ENCODE measurements at places on chromosomes 2 and 18. TPM values are rescaled to one million over a fixed set of nuclear protein-coding genes. Genes with fewer than 3 reads are reported as not detected.
A peak's percentile ranks its signal among the peaks of the same experiment; 100 is the strongest.

DNA sequence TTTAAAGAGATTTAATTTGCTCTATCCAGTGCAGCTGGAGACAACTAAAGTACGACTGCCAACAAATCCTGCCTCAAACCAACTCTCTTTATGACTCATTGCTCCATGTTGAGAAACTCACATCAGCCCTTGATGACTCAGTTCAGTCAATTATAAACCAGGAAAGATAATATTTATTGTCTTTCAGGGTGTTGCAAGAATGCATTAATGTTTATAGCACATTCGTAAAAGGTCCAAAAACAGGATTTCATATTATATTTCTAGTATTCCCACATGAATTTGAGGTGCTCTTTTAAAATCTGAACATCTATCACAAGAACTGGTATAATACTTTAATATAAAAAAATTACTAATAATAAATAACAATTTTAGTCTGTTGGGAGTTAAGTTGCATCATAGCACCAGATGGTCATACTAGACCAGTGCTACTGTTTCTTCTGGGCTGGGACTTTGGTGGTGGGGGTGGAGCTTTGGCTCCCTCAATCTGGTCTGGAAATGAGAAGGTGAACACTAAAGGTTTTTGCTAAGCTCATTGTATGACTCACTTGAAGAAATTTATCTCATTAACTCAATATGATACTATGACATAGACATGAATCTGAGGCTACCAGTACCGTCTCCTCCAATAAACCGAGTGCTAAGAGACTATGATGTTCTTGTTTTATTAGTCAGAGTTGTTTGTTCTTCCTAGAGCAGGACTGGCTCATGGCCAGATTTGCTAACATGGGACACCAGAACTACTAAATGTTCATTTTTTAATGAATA lies 26.6 kb upstream of the MAP3K20 start:
- H3K4me1 ChIP-seq = no peaks in the 10 kb centered on the region
- H3K36me3 ChIP-seq = no peaks in the 10 kb centered on the region
- no peaks in the 10 kb centered on the region for H3K27me3 ChIP-seq

DNA sequence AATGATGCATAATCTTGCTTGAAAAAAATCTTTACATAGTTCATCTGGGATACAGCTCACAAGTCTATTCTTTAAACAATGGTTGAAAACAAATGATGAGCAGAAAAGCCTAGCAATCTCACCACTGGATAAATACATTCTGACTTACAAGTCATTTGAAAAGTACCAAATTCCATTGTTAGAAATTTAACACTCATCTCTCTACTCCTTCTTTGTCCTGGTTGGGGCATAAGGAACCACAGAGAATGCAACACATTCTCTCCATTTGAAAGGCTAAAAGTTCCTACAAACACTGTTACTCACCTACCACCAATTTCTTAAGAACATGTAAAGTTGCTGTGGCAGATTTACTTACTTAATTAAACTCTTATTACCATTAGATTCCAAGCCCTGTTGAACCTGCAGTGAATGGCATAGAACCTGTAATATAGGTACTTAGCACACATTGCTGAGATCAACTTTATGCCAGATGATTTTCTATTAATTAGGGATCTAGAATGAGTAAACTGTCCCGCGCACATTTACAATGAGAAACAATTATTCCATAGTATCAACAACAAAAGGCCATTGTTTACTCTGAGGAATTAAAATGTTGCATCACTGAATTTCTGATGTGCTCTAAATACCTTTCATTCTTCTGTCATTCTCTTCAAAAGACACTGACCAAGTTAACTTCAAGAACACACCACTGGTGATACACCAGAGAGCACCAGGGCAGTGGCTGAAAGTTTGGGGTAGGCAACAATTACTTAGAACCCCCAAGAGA lies 69.6 kb downstream of the CABYR start:
- no peaks in the 10 kb centered on the region for H3K4me1 ChIP-seq
- H3K4me3 ChIP-seq = no peak overlapping the region
- H3K27me3 ChIP-seq = no peaks in the 10 kb centered on the region
- no peak for DNase-seq

DNA sequence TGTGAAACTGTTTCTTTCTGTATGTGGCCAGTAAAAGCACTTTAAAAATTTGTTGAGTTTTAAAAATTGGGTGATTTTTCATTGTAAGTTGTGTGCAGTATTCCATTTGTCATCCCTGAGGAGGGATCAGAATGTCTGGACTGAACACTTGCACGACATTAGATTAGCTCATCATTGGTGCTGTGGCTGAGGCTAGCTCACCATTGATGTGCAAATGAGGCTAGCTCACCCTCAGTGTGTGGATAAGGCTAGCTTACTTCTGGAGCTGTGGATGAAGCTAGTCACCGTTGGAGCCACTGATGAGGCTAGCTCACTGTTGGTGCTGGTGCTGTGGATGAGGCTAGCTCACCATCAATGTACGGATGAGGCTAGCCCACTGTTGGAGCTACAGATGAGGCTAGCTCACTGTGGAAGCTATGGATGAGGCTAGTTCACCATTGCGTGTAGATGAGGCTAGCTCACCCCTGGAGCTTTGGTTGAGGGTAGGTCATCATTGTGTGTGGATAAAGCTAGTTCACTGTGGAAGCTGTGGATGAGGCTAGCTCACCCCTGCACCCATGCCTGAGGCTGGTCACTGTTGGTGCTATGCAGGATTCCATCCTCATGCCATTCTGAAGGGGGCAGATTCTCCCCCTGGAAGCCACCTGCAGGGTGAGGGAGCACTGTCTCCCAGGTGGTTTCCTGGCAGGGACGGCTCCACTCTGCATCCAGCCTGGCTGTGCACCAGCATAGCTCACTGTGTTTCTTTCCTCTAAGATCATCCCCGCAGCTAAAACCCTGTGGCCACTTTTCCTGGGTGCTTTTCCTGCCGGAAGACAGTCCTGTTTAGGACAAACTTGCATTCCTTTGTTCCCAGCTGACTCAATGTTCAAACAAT lies 101.1 kb downstream of the TWIST2 start:
- H3K27ac ChIP-seq = no peak overlapping the region
- no peaks in the 10 kb centered on the region for H3K4me1 ChIP-seq
- H3K36me3 ChIP-seq = no peaks in the 10 kb centered on the region
- no peak overlapping the region for H3K4me3 ChIP-seq

DNA sequence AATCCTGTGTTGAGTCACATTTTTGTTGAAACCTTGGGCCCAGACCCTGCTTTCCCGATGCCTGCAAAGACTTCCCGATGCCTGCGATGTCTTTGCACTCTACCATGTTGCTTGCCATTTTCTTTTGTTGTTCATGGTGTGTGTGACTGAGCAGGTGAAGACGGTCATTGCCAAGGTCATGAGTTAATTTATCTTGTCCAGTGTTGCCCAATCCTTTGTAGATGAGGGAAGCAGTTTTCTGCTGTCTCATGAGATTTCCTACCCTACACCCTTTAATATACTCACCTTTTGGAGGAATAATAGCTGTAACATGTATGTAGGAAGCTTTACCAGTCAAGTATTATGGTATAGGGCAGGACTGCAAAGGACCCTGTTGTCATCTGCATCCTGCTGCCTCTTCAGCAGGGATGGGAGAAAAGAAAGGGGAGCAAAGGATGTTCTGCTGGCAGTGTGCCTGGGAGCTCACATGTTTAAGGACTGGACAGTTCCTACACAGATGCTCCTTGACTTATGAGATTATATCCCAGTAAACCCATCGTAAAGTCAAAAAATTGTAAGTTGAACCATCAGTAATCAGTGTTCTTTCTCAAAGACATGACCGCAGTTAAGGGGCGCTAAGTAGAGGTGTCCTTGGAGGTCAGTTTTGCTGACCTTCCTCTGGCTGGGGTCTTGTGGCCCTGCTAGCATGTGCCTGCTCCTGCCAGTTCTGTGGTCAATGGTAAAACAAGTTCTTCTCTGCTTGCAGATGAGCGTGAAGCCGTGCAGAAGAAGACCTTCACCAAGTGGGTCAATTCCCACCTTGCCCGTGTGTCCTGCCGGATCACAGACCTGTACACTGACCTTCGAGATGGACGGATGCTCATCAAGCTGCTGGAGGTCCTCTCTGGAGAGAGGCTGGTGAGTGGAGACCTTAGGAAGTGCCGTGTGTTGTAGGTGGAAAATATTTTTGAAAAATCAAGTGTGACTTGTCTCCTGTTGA lies 124.8 kb upstream of the EML6 start:
- peak overlapping the region; percentile 86 for H3K27ac ChIP-seq
- no peaks in the 10 kb centered on the region for H3K36me3 ChIP-seq
- H3K4me1 ChIP-seq = no peaks in the 10 kb centered on the region
- no peaks in the 10 kb centered on the region for H3K27me3 ChIP-seq
- no peak for DNase-seq
- no peak overlapping the region for H3K4me3 ChIP-seq

GRCh38 chr2:203532957-203533658 lies 2.0 kb downstream of the RAPH1 start:
- H3K4me1 ChIP-seq = no peaks in the 10 kb centered on the region

DNA sequence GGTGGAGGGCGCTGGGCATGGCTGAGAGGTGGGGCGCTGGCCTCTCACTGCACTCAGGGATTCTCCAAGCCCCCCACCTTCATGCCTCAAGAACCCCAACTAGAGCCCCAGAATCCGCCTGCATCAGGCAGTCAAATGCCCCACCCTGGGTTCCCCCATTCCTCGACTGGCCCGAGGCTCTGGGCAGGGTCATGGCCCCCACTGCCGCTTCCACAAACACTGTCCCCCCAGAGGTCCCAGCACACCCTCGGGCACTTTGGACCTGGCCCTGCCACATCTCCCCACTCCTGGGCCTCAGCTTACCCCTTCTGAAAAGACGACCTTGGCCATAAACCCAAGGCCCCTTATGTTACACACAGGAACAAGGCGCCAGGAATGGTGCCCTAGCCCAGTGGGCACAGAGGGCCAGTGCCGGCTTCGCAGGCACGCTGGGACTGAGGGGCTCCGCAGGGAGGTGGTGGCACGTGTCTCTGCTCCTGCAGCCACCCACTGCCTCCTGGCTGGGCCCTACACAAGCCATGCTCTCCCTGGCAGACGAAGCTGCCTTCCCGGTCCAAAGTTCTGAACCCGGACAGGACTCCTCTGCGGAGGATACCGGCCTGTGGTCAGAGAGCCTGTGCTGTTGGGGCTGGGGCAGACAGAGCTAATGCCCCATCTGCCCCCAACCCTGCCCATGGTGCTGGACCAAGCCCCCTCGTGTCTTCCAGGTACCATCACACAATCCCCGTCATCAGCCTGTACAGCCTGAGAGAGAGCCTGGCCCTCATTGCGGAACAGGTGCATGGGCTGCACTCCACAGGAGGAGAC lies 6.8 kb downstream of the AGXT start:
- no peaks in the 10 kb centered on the region for H3K27me3 ChIP-seq
- no peaks in the 10 kb centered on the region for H3K36me3 ChIP-seq
- no peaks in the 10 kb centered on the region for H3K4me1 ChIP-seq
- H3K27ac ChIP-seq = no peak overlapping the region

GRCh38 chr2:28543316-28544035 lies 47.6 kb downstream of the PLB1 start:
- no peaks in the 10 kb centered on the region for H3K36me3 ChIP-seq
- H3K4me3 ChIP-seq = no peak overlapping the region
- no peak overlapping the region for H3K27ac ChIP-seq
- DNase-seq = no peak
- H3K27me3 ChIP-seq = no peaks in the 10 kb centered on the region

DNA sequence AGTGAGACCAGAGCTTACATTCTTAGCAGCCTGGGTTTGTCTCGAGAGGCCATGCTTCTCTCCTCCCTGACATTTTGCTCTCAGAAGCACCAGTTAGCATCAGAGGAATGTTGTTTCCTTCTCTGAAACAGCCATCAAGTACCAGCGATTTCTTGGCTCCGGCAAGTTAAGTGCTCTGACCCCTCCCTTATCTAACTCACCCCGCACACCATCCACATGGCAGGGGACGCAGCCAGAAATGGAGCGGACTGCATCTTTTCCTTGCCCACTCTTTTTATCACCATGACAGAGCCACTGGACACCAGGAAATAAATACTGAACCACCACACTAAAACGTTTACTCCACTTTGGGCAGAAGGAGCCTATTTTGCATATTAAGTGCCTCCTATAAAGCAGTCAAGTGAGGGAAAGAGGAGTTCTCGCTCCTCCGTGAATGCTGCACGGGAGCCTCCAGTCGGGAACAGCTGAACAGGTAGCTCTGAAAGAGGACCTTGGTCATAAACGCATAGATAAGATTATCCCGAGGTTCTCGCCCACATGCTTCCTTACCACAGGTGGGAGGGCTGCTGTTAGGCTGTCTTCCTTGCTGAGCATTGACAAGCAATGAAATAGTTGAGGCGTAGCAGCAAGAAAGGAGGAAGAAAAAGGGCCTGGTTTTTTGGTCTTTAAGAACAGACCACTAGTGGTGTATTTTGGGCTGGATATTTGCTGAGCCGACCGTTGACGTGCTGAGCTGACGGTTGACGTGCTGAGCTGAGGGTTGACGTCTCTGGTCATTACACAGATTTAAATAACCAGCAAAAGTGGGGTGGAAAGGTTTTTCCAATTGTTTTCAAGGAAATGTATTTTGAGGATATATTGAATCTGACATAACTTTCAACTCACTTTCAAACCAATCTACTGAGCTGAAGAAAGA lies 71.4 kb upstream of the ITGB6 start:
- H3K36me3 ChIP-seq = no peaks in the 10 kb centered on the region
- no peak for DNase-seq
- no peaks in the 10 kb centered on the region for H3K4me1 ChIP-seq
- peak overlapping the region; percentile 97 for H3K27ac ChIP-seq

GRCh38 chr18:47906408-47906807 lies 24.1 kb downstream of the SMAD2 start:
- no peak for DNase-seq
- H3K4me1 ChIP-seq = no peaks in the 10 kb centered on the region
- no peaks in the 10 kb centered on the region for H3K36me3 ChIP-seq
- H3K27ac ChIP-seq = no peak overlapping the region

DNA sequence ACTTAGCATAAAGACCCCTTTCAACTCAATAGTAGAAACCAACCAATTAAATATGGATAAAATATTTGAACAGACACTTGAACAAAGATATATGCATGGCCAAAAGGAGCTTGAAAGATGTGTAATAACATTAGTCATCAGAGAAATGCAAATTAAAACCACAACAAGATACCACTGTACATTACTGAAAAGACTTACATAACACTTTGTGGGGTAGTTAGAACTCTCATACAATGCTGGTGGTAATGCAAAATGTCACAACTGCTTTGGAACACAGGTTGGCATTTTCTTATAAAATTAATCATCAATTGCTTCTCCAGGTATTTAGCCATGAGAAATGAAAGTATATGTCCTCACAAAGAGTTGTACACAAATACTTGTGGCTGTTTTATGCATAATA lies 60.7 kb downstream of the TTC27 start:
- no peak overlapping the region for H3K4me3 ChIP-seq
- no peaks in the 10 kb centered on the region for H3K4me1 ChIP-seq
- no peaks in the 10 kb centered on the region for H3K27me3 ChIP-seq
- H3K27ac ChIP-seq = no peak overlapping the region
- H3K36me3 ChIP-seq = no peaks in the 10 kb centered on the region

DNA sequence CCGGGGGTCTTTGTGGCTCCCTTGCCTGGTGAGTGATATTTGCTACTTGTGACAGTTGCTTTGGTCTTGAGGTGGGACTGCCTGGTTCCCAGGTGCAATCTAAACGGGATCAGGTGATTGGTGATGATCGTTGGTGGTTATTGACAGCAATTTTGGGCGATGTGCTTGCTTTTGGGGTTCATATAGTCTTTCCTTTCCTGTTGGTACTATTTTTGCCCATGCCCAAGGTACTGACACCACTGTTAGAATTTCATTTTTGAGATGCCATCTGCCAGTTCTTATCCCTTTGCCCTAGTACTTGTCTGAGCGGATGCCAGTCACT lies 573 bp downstream of the WDR7 start:
- H3K27me3 ChIP-seq = no peaks in the 10 kb centered on the region
- no peak for DNase-seq
- no peaks in the 10 kb centered on the region for H3K36me3 ChIP-seq
- H3K4me3 ChIP-seq = peak overlapping the region; percentile 95
- H3K27ac ChIP-seq = peak overlapping the region; percentile 88

Gene TNFAIP6
- total RNA-seq = 2.6 TPM

Gene EVX2
- total RNA-seq = not detected

Gene IL36A
- total RNA-seq = not detected

Gene SAG
- total RNA-seq = not detected

Gene CXCR1
- not detected for total RNA-seq
